ENCODE measurements at places on chromosomes 5 and 9.
A peak's percentile ranks its signal among the peaks of the same experiment; 100 is the strongest.

DNA sequence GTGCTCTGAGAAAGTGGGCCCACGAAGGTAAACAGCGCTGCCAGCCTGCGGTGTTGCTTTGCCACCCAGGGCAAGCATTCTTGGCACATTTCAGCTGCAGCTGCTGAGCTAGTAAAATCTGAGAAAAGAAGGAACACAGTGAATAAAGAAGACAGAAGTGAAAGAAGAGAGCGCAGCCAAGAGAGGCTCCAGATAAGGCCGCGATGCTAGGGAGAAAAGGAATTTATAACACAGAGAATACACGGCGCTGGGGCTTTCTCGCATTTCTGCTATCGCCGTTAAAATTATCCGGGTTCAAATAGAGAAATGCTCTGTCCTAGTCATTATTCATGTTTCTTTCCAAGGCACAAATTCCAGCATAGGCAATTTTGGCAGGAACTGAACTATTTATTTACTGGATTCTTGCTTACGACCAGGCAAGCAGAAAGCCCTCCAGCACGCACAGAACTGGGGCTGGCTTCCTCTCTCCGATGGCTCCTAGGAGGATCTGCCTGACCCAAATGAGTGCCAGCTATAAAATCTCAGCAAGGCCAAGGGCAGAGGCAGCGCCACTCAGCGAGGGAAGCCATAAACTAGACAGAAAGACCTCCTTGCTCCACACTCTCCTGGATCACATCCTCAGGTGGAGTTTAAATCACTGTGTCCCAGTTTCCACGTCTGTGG is 111.2 kb downstream of the ATPSCKMT start:
- no peak for DNase-seq

GRCh38 chr5:179411161-179411841 is 66.0 kb upstream of the ADAMTS2 start:
- no peak for DNase-seq

DNA sequence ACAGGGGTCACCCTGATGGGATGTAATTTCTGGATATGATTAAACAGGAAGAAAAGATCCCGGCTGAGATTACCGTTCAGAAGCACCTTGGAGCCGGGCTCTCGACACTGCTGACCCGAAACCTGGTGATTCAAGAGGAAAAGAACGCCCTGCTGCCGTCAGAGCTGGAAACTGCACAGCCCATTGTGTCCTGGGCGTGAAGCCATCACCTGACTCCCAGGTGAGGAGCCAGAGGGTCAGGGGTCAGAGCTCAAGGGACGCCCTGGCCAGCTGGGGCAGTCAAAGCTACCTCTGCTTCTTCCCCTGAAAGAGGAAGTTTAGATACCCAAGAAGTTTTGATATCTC is 17.8 kb upstream of the SLC12A7 start:
- no peak for DNase-seq

- DNase-seq = peak; percentile 43
Measured at GRCh38 chr5:38922199-38922598, 76.4 kb downstream of the OSMR start.

DNA sequence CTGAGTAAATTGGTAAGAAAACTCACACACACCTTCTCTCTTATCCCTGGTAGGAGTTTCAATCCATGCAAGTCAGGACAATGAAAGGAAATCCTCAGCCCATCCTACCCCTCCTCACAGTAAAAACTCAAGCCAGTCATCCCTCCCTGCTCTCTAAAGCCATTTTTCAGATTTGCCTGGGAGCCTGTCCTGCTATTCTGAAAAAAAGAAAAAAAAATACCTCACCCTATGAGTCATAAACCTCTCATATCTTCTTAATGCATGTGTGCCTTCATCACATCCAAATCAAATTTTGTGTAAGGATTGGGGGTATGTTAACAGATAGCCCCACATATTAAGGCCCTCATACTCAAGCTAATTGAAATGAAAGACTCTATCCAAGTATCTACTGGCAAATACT is 14.1 kb downstream of the UGT3A2 start:
- DNase-seq = no peak

GRCh38 chr5:138912093-138912492 is 37.0 kb upstream of the LRRTM2 start:
- no peak for DNase-seq

- DNase-seq = no peak
Measured at GRCh38 chr9:136385015-136385414, 11.5 kb upstream of the CARD9 start.

DNA sequence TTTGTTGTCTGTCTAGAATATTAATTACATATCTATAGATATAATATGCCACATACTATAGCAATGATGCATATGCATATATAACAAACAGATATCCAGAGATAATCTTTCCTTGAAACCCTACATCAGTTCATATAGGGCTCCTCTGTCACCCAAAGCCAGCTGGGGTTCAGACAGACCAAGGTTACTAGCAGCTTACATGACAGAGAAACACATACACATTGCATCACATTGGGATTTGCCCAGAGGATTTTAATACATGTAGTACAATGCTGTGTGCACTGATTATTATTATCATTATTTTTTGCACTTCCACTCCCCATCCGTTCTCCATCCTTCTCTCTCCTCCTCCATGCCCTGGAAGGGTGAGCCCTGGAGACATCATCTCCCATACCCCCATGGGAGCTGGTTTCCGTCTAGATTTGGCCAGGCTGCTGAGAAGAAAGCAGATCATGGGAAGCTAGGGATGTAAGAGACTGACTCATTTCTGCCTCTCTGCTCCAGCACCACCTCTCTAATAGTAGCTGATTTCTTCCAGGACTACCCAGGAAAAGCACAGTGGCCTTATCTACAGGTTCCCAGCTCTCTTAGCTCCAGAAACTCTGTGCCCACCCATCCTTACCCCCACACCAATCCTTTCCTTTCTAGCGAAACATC is 23.3 kb downstream of the FST start:
- DNase-seq = no peak

- no peak for DNase-seq
Measured at GRCh38 chr9:109246533-109246932, 74.3 kb downstream of the EPB41L4B start.

DNA sequence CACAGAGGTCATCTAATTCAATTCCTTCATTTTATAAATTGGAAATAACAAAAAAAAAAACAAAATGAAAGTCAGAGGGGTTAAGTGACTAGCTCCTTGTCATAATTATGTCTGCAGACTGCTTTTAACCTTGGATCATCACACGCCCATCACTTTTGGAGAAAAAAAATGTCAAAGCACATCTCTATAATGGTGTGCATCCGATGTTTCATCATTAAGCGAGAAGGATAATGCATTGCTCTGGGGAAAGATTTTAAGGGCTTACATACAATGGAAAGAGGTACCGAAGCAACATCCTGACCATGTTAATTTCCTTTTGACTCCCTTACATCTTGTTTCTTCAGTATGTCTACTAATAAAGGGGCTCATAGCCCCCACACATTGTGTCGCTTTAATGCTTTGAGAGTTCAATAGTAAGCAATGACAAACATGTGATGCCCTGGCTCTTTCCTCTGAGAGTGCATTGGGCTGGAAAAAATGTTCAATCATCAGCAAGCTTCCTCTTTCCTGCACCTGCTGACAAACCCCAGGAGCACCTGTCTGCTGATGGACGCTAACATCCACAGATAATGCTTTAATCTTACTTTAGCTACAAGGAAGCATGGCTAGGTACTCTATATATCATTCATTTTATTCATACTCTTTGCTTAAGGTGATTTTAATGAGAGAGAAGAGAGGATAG is 242.2 kb downstream of the SMARCA2 start:
- DNase-seq = no peak
